ENCODE measurements at places on chromosomes 7 and 10. TPM values are rescaled to one million over a fixed set of nuclear protein-coding genes. Genes with fewer than 3 reads are reported as not detected.

TCERG1L gene
- 0.52 TPM for total RNA-seq

LMTK2 gene
- 5.4 TPM for total RNA-seq

ADAM22 gene
- 4.3 TPM for total RNA-seq

CDH23 gene
- total RNA-seq, result 9.1 TPM

YAE1 gene
- 19.8 TPM for total RNA-seq

MAPK8 gene
- 62.1 TPM for total RNA-seq

SLC26A5 gene
- 0.05 TPM for total RNA-seq

UNCX gene
- total RNA-seq, result 0.05 TPM

DBNL gene
- 113 TPM for total RNA-seq

SLC26A3 gene
- 0.09 TPM for total RNA-seq

TEX47 gene
- total RNA-seq, result not detected

SFMBT2 gene
- total RNA-seq, result 9.7 TPM

Data from thymus (tissue), 14 donors.